ENCODE measurements at places on chromosomes 6 and 20. TPM values are rescaled to one million over a fixed set of nuclear protein-coding genes. Genes with fewer than 3 reads are reported as not detected.

Gene WFDC10B
- 0.18 TPM for polyA plus RNA-seq

Gene SRMS
- not detected for polyA plus RNA-seq

Gene PDCD2
- 41.3 TPM for polyA plus RNA-seq

Gene CPNE5
- polyA plus RNA-seq = 0.81 TPM

Gene RIMS1
- 0.45 TPM for polyA plus RNA-seq

Gene SPATS1
- not detected for polyA plus RNA-seq

Gene SNX3
- 178 TPM for polyA plus RNA-seq

Gene SLC22A7
- not detected for polyA plus RNA-seq

Gene SLC35F1
- polyA plus RNA-seq = 0.08 TPM

Gene MYLK2
- polyA plus RNA-seq = 0.08 TPM

Gene SMAP1
- polyA plus RNA-seq = 19.2 TPM

Gene SPTLC3
- 3.5 TPM for polyA plus RNA-seq
